Inflammatory macrophage treated with lipopolysaccharide for 1 hour (primary cell): ENCODE measurements at places on chromosomes 6 and 20.

DNA sequence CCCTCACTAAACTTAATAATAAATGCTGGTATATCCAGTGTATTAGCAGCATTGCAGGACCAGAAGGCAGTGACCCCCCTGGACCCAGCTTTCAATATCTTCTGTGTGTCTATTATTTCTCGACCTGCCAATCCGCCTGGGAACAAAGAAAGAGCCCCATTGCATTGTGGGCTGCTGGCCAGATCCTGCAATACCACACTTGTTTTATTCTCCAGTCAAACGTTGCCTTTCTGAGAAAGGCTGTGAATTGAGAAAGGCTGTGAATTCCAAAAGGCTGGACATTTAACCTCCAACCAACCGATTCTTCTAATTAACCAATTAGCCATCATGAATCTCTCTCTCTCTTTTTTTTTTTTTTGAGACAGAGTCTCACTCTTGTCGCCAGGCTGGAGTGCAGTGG, 1.5 kb upstream of the MTO1 start:
- DNase-seq: peak; percentile 74

DNA sequence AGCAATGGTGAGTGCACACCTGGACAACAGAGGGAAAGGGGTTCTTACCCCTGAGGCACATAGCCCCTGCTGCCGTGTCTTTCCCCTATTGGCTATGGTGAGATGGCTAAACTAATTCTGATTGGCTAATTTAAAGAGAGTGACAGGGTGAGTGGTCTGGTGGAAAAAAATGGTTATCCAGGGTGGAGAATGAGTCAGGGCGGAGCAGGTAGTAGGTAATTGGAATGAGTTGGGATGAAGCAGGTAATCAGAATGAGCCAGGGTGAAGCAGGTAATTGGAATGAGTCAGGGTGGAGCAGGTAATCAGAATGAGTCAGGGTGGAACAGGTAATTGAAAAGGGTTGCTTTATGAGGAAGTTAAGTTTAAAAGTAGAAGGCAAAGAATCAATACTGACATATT, 200.3 kb downstream of the EYA4 start:
- no peak for DNase-seq

DNA sequence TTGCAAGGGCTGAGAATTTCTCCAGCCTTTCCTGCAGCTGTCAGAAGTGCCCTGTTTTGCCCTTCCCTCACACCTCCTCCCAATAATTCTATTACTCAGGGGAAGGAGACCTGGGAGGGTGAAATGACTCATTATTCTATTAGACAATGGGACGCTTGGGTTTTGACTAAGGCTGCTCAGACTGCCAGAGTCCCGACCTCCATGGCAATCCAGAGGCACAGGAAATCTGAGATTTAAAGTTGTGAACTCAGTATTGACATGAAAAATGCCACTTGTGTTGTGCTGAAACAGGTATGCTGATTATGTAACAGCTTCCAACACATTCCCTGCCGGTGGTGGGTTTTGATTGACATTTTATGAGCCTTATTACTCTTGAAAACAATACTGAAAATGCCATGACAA, 625.9 kb upstream of the FLRT3 start:
- DNase-seq: no peak

GRCh38 chr6:108796875-108797274, 51.3 kb upstream of the ARMC2 start:
- no peak for DNase-seq

- DNase-seq: no peak
These were observed 67.9 kb upstream of the E2F3 start for GRCh38 chr6:20333721-20334269.

DNA sequence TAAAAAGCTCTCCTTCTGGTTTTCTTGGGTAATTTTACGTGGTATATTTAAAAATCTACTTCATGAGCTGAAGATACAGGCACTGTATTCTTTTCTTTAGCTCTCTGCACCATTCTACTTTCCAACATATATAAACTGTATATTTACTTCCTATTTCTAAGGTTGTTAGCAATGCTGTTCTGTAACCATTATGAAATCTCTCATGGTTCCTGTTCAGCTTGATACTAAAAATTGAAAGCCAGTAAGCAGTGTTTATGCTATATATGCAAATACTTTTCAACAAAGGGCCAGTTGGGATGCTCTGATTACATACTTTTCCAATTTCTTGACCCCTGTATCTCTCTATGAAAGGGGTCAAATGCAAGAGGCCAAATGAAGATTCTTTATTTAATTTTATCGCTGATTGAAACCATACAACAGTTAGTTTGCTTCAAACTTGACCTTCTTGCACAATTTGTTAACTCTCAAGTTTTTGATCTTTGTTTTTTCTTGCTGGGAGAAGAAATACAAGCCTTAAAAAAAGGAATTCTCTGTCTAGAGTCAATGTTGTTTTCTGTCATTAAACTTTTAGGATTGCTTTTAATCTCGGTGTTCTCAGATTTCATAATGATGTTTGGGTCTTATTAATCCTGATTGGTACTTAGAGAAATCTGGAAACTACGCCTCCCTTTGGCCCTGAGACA, 223.2 kb downstream of the PRL start:
- peak; percentile 56 for DNase-seq
